ENCODE measurements at places on chromosomes 16 and 17.

DNA sequence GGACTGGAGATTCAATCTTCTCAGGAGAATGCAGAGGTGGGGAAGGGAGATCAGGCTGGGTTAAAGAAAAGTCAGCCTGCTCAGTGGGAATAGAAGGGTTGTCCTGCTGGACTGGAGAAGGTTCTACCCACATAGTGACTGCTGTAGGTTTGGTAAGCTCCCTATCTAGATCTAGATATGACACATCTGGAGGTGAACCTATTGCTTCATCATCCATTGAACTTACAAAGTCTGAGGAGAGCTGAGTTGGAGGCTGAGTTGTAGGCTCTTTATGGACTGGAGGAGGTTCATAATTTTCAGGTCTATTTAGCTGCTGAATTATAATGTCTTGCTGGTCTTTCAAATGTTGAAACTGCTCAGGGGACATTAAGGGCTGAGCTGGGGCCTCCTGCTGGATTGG is 46.0 kb upstream of the NF1 start:
- no peak for DNase-seq

DNA sequence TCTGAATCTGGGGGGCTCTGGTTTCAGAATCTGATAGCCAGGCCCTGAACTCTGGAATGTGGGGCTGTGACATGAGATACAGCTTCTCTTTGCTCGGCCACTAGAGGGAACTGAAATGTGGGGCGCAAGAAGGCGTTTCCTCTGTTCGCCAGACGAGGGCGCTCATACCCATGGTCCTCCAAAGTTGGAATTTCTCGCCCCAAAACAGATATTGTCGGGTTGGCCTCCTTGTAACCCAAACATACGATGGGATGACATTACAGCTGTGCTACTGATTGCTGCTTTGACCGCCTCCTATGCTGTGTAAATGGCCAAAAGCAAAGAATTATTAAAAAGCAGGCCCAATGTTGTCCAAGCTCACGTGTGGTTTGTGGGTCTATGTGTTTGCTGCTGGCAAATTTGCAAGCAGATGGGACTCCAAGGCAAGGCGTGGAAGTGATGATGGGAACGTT is 13.1 kb upstream of the MSI2 start:
- DNase-seq, result peak; percentile 62

- DNase-seq, result no peak
Measured at GRCh38 chr16:57690782-57691471, 3.7 kb upstream of the DRC7 start.

DNA sequence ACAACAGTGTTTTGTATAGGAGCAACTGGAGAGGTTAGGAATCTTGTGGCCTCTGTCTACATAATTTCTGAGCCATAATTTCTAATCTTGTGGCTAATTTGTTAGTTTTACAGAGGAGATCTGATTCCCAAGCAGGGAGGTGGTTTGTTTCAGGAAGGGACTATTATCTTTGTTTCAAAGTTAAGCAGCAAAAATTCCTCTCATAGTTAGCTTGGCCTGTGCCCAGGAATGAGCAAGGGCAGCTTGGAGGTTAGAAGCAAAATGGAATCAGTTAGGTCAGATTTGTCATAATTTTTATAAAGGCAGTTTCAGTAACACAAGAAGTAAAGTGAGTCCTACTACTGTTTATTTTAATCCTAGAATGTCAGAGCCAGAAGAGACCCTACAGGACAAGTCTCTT is 2.0 kb upstream of the RDM1 start:
- no peak for DNase-seq

DNA sequence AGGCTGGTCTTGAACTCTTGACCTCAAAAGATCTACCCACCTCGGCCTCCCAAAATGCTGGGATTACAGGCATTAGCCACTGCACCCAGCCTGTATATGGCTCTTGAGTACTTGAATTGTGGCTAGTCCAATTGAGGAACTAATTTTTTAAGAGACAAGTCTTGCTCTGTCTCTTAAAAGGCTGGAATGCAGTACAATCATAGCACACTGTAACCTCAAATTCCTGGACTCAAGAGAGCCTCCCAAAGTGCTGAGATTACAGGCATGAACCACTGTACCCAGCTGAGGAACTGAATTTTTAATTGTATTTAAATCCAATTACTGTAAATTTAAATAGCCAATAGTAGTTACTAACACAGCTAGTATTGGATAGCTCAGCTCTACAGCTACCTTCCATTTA is 50.6 kb downstream of the MED13 start:
- DNase-seq, result no peak

- peak; percentile 87 for DNase-seq
Measured at GRCh38 chr16:637081-638018, 1.2 kb upstream of the METTL26 start.

DNA sequence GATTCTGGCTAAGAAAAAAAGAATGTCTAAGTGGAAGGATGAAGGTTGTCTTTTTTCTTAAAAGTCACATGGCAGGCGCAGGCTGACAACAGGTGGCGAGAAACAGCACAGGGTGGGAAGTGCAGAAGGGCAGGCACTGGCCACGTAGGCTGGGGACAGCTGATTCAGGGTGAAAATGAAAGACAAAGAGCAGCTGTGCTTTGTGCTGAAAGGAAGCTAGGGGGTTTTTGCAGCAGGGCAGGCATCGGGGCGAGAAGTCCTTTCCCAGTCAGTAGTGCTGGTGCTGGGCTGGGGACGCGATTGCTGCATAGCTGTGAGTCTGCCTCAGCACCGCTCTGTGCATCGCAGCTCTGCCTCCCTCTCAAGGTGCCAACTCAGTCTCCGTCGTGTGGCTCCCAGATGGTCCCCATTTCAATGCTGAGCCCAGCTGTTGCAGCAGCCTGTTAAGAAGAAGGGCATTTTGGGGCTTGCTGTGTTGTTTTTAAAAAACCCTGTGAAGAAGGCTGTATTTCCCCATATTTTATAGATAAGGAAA is 183.1 kb upstream of the CCL2 start:
- DNase-seq, result no peak

DNA sequence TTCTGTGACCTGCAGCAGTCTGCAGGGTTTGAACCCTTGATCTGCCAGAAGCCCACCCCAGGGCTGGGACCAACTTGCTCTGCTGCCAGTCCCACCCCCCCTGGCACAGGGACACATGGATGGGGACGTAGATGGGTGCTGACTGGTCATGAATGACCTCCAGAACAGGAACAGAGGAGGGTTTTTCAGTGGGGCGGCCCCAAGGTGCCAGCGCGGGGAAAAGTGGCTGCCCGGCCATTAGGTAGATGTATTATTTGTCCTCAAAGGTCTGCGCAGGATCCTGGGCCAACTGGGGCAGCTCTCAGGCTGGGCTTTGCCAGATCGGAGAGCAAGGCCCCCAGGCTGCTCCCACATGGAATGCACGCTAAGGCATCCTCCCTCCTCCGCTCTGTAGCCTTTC is 265.2 kb upstream of the TNRC6C start:
- no peak for DNase-seq

GRCh38 chr17:29145289-29146073 is 34.7 kb downstream of the MYO18A start:
- DNase-seq, result no peak

DNA sequence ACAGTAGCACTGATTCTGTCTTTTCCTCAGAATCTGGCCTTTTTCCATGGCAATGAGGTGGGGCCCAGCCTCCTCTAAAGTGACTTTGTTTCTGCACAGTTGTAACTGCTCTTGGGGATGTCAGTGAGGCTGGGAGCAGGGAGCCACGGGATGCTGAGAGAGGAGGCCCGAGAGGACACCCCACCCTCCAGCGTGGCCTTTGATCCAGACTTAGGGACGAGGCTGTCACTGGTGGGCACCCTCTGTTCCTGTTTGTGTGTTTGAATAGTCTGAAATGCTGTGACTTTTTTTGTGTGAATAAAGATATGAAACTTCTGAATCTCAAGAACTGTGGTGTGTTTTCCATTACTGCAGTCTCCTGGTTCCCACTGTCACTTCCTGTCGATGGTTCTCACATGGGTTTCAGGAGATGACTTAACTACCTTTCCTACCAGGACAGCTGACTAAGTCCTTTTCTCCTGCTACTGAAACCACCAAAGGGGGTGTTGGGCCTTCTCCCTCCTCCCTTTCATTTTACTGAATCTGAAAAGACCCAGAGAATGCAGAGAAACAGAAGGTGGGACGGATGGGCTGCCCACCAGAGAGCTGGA is 18.6 kb downstream of the KCTD2 start:
- DNase-seq, result no peak

- no peak for DNase-seq
Measured at GRCh38 chr16:30127993-30128392, 5.0 kb upstream of the MAPK3 start.

DNA sequence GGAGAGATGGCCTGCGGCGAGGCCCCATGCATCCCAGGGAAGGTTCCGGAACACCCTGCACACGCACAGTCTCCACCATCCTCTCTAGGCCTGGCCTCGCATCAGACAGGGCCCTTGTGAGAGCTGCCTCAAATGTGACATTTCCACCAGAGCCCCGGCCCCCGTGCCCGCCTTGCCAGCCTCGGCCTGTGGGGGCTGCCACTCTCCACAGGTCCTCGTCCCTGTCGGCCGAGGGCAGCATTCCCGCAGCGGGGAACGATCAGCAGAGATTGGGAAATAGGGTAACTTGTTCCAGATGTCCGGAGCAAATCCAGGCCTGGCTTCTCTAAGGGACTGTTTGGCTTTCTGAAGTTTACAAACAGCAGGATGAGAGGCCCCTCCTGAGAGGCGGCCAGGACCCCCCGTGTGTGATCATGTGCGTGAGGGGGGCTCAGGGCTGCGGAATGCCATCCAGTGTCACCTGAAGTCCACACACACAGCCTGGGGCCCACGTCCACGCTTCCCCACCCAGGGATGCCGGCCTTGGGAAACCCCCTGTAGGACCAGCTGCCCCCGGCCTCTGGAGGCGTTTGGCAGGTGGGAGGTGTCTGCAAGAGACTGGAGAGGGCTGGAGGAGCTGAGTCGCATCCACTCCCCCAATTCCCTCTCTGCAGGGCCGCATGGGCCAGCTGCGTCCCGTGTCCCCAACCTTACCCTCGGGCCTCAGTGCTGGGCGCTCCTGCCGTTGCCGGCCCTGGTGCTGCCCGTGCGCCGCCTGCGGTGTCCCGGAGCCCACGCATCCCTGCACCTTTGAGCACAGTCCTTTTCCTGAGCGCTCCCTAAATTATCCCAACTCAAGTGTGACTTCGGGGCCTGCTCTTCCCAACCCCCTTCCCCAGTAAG is 70.4 kb downstream of the ZDHHC7 start:
- no peak for DNase-seq

GRCh38 chr17:50133028-50133768 is 3.2 kb upstream of the SAMD14 start:
- no peak for DNase-seq

DNA sequence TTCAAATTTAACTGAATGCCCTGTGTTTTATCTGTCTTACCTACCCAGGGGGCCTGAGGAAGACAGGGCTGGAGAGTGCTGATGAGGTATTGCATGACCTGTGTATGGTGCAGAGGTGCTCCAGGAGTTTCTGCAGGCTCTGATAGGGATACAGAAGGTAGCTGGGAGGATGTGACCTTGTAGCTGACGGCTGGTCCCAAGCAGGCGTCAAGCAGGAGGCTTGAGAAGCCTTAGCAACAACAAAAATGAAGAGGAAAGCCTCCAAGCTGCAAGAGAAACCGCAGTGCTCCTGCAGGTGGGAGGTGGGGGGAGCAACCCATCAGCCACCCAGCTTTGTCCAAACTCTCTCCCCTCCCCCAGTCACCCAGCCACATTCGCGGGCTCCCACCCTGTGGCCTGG is 40.4 kb downstream of the LAT start:
- no peak for DNase-seq

DNA sequence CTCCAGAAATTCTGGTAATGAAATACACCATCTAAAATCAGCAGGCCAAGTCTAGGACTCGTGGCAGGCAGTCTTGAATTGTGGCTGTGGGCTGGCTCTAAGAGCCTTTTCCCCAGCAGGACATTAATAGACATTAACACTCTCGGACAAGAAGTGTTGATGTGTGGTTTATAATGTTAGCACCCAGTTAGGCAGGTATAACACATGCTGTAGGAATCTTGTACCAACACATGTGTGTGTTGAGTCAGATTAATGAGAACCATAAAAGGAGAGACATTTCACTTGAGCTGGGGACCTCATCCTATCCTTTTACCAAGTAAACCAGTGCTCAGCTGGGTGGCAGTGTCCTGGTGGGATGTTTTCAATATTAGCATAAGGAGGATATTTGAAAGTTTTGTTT is 264.5 kb downstream of the FTO start:
- no peak for DNase-seq

DNA sequence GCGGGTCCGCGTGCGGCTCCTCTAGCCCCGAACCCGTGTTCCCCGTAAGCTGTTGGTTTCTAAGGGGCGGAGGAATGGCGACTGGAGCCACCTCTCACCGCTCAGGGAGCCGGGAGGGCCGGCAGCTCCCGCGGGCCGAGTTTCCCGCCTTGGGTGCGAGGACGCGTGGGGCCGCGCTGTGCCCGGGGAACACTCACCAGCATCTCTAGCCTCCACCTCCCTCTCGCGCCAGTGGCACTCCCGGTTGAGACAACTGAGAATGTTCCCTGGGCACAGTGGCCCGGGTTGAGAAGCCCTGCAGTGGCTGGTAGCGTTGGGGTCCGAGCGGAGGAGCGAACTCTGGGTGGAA is 560 bp downstream of the TELO2 start:
- DNase-seq, result no peak

DNA sequence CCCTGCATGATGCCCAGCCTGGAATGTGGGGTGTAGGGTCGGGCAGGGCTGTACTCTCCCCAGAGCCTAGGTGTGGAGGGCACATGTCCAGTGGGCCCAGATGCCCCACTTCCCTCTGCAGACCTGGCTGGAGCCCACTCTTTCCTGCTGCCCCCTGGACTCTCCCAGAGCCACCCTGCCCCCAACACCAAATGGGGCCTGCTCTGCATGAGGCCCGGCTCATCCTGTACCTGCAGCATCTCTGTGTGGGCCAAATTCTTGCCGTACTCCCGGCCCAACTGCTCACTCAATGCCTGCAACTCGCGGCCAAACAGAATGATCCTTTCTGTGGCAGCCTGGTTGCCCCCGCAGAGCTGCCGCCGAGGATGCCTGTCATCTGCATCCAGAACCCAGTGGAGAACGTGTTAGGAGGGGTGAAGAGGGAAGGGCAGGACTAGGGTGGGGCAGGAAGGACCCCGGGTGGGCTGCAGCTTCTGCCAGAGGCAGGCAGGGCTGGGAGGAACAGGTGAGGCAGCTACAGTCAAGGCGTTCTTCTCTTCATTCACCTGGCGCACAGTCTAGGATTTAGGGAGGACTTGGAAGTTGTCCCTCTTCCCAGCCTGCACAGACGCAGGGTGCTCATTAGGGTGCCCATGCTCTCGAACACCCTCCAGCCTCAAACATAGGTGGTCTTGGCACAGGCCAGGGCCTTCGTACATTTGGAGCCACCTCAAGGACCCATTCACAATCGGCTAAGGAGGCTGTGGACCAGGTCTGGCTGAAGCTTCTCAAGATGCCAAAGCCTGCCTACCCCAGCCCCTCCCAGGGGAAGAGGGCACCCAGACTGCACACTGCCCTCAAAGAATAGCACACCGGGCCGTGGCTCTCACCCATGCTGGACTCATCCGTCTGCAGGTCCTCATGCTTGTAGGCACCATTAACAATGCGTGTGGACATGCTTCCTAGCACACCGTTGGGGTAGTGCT is 8.7 kb upstream of the GFOD2 start:
- no peak for DNase-seq

GRCh38 chr16:78884204-78884603 is 716.3 kb downstream of the MAF start:
- no peak for DNase-seq

Data from stimulated activated CD4-positive, alpha-beta T cell treated with anti-CD3 and anti-CD28 coated beads, TNF-alpha, amount 100 ng/mL, for 48 hours (primary cell).